ENCODE measurements at places on chromosomes 6 and 20.

DNA sequence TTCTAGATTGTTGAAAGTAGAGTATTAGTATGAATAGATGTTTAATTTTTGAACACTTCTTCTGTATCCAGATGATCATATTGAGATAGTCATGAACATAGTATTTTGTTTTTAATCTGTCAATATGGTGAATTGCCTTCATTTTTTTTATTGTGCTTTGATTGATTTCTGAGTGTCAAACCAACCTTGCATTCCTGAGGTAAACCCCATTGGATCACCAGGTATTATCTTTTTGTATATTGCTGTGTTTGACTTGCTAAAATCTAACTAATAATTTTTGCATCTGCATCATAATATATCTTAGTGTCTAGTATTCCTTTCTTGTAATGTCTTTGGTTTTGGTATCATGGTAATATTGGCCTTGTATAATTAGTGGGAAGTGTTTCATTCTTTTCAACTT, 25.5 kb downstream of the SERPINB1 start:
- DNase-seq: no peak

GRCh38 chr6:164252948-164253347, 838.4 kb downstream of the QKI start:
- DNase-seq: no peak

- DNase-seq: no peak
These were observed 27.3 kb upstream of the SHLD1 start for GRCh38 chr20:5722927-5723326.

- no peak for DNase-seq
These were observed 3.3 kb downstream of the NECAB3 start for GRCh38 chr20:33670715-33671499.

DNA sequence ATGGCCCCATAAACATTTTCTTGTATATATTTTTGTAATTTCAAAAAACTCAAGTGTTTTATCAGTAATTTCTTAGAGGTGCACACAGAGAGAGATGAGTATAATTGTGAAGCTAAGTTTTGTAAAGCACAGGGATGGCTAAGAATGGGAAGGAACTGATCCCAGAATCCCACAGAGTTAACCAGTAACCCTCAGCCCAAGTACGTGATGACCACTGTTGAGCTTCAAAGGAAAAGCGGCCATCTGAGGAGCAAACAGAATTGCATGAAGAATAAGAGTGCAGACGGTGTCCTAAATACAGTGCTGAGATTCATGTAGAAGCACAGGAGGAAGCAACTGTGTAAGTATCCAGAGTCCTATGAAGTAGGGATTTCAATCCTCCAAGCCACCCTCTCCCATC, 28.1 kb upstream of the HLA-C start:
- no peak for DNase-seq

DNA sequence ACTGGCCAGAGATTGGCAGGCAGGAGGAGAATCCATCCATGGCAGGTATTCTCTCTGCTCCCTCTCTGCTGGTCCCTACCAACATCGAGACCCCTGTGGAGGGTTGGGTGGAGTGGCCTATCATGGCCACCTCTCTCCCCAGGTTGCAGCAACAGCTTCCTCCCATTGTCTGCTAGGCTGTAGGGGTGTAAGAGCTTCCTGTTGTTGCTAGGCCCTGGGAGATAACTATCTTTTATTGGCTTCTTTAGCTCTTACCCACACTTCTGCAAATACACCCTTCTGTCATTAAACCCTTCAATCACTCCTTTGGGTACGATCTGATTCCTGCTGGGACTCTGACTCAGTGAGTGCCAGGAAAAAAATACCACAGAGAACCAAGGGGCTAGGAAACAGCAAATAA, 66.6 kb upstream of the FAM184A start:
- DNase-seq: no peak

DNA sequence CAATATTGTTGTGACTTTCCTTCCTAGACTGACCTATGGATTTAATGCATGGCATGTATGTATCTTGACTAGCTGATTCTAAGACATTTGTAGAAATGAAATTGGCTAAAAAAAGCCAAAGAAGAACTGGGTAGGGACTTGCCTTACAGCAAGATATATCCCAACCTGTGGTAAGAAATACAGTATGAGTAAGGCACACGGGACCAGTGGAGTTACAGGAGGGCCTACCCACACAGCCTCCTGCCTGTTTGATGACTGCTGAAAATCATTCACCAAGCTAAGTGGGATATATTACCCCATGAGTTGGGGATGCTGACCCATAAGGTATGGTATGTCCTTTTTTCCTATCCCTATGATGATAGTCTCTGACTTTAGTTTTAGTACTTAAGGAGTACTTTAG, 112.2 kb downstream of the INSM1 start:
- DNase-seq: no peak

- no peak for DNase-seq
These were observed 57.3 kb downstream of the BCKDHB start for GRCh38 chr6:80163754-80164187.

GRCh38 chr6:14590586-14590985, 473.0 kb downstream of the CD83 start:
- no peak for DNase-seq

GRCh38 chr6:3911614-3912336, 62.6 kb downstream of the FAM50B start:
- DNase-seq: no peak

DNA sequence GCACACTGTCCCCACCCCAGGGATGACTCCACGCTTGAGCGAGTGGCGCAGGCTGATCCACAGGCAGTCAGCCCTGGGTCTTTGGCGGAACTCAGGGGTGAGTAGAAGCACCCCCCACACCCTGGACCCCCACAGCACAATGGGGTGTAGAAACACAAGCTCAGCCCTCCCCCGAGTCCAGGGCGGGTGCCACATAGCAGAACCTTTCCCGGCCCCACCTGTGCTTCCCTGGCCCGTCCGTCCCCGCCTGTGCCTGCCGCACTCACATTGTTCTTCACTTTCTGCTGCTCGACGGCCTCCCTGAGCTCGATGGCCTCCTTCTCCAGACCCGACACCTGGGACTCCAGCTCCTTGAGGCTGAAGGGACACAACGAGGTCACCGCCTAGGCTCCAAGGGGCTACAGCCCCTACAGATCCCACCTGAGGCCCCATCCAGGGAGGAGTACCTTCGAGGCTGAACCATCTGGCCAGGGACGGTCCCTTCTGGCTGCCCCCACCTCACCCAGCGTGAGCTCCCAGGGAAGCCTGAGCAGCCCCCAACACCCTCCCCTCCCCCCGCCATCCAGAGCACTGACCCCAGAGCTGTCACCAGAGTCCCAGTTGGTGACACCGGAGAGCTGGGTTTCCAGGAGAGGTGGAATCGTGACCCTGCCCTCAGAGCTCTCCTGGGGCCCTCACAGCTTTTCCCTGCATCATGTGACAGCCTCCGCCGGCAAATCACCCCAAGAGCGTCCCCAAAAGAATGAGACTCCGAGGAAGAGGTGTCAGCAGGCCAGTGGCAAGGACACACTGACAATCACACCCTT, 55.6 kb downstream of the DSTN start:
- no peak for DNase-seq

DNA sequence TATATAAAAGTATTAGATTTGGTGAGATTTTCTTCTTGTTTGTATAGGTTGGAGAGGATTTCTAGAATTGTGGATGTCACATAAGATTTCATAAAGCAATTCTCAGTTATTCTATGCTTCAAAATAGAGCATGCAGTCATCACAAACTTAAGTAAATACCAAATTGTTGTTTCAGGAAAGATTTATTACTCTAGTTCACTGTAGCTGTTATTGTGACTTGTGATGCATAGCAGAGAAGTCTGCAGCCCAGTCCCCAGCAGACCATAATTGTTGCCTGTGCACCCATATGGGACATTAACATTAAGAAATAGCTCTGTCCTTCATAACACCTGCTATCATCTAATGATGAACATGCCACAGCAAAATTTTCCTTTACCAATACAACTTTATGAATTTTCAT, 228.0 kb upstream of the FAM83B start:
- DNase-seq: no peak

- no peak for DNase-seq
These were observed 24.2 kb downstream of the MYBL2 start for GRCh38 chr20:43690943-43691598.

DNA sequence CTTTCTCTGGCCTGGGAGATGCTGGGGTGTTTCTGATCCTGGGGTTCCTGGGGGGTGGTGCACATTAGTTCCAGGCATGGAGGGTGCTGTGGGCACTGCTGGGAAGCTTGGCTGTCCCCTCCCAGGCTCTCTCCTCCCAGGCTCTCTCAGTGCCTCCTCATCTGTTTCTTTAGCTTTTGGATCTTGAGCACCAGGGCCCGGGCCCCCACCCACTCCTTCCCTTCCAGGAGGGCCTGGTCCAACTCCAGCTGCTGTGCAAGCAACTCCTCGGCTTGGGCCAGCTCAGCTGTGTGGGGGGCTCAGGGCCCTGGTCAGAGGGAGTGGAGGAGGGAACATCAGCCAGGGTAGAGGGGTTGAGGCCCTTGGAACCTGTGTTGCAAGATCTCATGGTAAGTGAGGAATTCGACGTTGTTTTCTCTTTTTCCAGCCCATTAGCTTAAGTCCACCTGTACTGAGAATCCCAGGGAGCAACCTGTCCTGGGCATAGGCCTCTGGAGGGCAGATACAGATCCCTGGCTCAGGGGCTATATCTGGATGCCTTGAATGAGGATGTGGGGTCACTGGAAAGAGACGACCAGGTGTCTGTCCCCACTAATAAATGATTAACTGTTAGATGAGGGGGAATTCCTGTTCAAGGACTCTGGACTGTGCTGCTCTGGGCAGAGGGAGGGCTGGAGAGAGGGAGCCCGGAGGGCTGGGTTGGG, 34.5 kb upstream of the HLA-A start:
- DNase-seq: no peak

- DNase-seq: no peak
These were observed 31.2 kb upstream of the TCF21 start for GRCh38 chr6:133857696-133858095.

- no peak for DNase-seq
These were observed 152.5 kb downstream of the CEBPB start for GRCh38 chr20:50343125-50343489.

DNA sequence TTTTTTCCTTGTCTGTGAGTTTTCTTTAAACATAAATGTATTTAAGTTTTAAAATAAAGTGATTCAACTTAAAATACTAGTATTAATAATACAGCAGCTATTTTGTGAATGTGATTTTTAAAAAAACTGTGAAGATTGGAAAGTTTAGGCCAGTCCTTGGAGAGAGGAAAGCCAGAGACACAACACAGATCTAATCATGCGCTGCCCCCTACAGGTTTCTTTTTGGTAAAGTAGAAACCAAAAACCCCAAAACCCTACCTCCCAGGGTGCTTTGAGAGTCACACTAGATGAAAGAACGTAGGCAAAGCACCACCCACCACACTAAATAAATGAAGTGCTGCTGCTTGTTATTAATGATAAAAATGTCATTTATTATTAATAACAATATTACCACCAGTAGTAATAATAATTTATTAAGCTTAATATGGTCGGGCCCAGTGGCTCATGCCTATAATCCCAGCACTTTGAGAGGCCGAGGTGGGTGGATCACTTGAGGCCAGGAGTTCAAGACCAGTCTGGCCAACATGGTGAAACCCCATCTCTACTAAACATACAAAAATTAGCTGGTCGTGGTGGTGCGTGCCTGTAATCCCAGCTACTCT, 33.7 kb downstream of the SLC9A8 start:
- no peak for DNase-seq

All from T-helper 17 cell (primary cell).